ENCODE measurements at places on chromosomes 7 and 10.
A peak's percentile ranks its signal among the peaks of the same experiment; 100 is the strongest.

- no peak for DNase-seq
Observed at GRCh38 chr7:45000093-45001032, at the start of gene CCM2. Gene CCM2 (plus strand): TSS chr7:45000201. CDS start chr7:45000334, 133 bp downstream.

DNA sequence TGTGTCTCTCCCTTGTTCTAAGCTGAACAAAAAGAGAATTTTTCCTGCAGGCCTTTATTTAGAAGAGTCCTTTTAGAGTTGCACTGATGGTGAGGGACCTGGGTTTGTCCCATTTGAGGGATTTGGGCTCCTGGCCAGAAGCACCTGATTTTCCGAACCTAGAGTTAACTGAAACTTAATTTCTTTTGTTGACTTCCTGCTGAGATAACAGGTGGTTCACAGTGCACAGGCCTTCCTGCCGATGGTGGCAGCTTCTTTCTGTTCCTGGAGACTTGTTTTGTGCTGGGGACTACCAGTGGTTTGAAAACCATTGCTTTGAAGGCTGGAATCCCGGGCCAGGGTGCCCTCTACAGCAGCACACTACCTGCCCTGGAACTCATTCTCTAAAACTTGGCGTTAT, 99.2 kb downstream of the SUGCT start:
- no peak for DNase-seq

GRCh38 chr7:156234666-156235494, 405.7 kb upstream of the RNF32 start:
- no peak for DNase-seq

GRCh38 chr7:17227766-17228490, 70.5 kb upstream of the AHR start:
- DNase-seq, result no peak

DNA sequence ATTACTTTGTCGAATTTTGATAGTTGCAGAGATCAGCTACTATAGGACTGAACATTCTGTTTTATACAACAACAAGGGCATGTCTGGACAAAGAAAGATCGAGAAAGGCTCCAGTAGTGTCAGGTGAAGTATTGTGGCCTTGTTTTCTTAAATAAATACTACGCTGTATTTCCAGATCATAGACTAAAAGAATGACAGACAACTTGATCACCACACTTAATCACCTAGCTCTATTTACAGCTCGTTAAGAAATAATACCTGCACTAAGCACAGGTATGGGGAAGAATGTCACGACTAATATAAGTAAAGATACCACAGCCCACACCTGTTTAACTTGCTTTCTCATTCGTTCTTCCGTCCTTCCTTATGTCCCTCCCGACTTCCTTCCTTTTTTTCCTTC, 269.2 kb downstream of the HGF start:
- no peak for DNase-seq

DNA sequence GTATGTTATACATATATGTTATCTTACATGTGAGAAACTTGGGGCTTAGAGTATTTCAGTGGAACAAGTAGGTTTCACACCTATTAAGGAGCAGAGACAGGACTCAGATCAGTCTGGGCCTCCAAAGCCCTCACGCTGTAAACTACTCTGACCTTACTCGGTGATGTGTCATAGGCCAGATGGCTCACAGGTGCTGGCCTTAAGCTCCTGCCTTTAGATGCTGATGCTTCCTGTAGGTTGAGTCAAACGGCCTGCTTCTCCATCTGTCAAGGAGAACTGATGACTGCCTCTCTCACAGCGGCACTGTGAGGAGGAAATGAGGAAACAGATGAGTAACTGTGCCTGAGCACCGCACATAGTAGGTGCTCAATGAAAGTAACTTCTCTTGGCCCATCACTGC, 312.6 kb upstream of the COBL start:
- no peak for DNase-seq

- no peak for DNase-seq
Observed at GRCh38 chr10:96168546-96168945, 38.4 kb downstream of the ZNF518A start.

DNA sequence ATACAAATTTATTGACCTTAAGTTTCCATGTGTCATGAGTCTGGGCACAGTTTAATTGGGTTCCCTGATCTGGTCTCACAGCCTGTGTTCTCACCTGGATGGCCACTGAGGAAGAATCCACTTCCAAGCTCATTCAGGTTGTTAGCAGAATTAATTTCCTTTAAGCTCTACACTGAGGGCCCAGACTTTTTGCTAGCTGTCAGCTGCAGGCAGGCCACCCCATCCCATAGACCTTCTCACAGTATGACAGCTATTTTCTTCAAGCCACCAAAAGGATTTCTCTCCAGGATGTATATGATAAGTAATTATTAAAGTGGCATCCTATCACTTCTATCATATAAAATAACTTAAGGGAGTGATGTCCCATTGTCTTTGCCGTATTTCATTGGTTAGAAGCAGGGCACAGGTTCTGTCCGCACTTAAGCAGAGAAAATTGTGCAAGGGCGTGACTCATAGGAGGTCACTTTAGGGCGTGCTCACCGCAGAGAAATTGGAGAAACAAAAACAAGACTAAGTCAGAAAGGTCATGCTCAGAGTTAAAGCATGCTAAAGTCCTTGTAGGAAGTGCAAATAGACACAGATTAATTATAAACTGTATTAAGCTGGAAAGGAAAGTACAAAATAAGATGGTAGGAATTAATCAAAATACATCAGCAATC, 109.9 kb downstream of the AHR start:
- DNase-seq, result no peak

DNA sequence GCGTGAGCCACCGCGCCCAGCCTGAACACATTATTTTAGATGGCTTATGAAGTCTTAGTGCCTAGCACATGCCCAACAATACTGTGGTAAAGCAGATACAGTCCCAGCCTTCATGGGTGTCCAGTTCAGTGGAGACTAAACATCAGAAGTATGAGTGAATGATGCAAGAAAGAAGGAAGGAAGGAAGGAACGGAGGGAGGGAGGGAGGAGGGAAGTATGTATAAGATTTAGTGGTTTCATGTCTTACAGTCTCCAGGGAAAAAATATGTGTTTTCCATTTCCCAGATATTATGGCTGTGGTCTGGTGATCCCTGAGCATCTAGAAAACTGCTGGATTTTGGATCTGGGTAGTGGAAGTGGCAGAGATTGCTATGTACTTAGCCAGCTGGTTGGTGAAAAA, 2.9 kb downstream of the AS3MT start:
- DNase-seq, result no peak

DNA sequence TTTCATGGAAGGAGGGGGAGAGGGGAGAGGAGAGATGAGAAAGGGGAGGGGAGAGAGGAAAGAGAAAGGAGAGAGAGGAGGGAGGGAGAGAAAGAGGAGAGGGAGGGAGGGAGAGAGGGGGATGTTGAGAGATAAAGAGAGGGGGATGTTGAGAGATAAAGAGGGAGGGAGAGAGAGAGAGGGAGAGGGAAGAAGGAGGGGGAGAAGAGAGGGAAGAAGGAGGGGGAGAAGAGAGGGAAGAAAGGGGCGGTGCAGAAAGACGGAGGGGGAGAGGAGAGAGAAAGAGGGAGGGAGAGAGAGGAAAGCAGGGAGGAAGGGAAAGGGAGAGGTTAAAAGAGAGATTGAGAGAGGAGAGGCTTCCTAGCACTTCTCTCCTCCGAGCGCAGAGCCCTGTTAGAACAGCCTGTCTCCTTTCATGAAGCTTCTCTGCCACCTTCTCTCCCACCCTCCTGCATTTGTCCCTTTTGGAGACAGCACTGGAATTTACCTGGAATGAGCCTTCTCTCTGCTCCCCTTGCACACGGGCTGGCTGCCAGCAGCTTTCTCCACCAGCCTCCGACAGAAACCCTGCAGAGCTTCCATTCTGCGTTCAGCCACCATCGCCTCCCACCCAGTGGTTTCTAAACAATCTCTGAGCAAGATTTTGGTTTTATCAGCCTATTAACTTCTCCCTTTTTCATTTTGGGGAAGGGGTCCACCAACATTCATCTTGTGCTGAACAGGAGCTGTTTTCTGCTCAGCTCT, 74.0 kb upstream of the CARD11 start:
- DNase-seq, result no peak

GRCh38 chr7:2474813-2475677, 1.2 kb downstream of the GRIFIN start:
- no peak for DNase-seq

DNA sequence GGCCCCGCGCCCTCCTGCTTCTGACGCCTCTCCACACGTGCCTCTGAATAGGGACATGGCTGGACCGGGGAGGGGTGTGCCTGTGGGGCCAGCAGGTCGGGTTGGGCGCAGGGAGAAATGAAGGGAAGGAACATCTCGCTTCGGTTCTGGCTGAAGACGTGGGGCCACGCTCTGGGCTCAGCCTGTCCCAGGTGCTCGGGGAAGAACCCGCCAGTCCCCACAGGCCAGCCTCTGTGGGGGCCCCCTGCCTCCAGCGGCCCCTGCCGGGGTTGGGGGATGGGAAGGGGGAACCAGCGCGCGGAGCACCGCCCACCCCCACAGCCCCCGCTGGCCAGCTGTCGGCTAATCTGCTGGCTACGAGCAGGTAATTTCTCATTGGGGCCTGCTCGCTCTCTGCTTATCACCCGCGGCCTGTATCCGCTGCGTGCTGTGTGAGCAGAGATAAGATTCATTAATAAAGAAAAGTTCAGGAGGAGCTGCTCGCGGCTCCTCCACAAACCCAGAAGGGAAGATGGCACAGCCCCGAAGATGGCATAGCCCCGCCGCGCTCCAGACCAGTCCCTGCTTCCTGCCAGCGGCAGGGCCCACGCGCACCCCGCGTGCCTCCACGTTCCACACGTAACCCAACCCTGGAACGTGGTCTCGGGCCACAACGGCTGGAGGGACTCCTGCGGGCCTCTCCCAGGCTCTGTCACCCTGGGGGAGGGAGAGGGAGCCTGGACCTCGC, 186.2 kb downstream of the ELFN1 start:
- no peak for DNase-seq

- no peak for DNase-seq
Observed at GRCh38 chr10:8375137-8375536, 320.6 kb downstream of the GATA3 start.

DNA sequence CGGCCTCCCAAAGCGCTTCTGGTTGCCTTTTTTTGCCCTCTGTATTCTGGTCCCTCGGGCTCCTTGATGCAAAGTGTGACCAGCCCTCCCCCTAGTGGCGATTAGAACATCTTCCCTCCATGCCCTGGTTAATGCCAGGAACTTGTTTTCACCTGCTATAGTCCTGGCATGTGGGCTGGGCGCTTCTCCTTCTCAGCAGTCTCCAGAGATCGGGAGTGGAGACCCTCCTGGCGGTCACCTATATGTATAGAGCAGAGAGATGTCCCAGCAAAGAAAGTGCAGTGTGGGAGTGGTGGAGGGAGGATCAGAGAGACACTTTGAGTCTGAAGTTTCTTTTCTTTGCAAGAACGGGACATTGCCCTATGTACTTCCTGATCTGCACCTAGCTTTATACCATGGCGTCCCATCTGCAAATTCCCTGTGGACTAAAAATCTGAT, 264.1 kb downstream of the OTUD1 start:
- peak; percentile 31 for DNase-seq

GRCh38 chr10:107028236-107028635, 136.3 kb downstream of the SORCS1 start:
- DNase-seq, result no peak

DNA sequence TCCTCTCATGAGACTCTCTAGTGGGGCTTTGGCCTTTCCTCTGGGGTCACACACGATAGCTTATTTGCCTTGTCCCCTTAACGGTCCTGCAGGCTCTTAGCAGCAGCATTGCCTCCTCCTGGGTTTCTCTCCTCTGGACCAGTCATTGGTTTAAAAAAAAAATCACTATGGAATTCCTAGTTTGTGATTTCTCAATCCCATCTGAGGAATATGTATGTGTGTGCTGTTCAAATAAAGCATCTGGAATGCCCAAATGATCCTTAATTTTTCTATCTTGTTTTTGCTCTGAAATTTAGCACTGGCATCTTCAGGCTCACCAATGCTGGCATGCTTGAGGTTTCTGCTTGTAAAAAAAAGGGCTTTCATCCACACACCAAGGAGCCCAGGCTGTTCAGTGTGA, 30.5 kb downstream of the ACTA2 start:
- DNase-seq, result no peak

- DNase-seq, result no peak
Observed at GRCh38 chr10:124624466-124624865, 119.7 kb downstream of the FAM53B start.
